ENCODE measurements at places on chromosomes 16 and 17. TPM values are rescaled to one million over a fixed set of nuclear protein-coding genes. Genes with fewer than 3 reads are reported as not detected.

The CACNG4 gene
- 1.9 TPM for total RNA-seq

The TMEM106A gene
- total RNA-seq, result 6.0 TPM

The PLEKHM1 gene
- 47.0 TPM for total RNA-seq

The NAGS gene
- total RNA-seq, result 3.0 TPM

The HBA2 gene
- total RNA-seq, result 10.8 TPM

The ST6GALNAC1 gene
- total RNA-seq, result 281 TPM

The RAMP2 gene
- 6.1 TPM for total RNA-seq

The SLFN14 gene
- total RNA-seq, result not detected

The ABI3 gene
- 4.4 TPM for total RNA-seq

The ZFP3 gene
- 6.0 TPM for total RNA-seq

The NEUROD2 gene
- total RNA-seq, result not detected

- no peak for DNase-seq
Observed at GRCh38 chr17:21482189-21482865, 106.2 kb downstream of the KCNJ12 start.

DNA sequence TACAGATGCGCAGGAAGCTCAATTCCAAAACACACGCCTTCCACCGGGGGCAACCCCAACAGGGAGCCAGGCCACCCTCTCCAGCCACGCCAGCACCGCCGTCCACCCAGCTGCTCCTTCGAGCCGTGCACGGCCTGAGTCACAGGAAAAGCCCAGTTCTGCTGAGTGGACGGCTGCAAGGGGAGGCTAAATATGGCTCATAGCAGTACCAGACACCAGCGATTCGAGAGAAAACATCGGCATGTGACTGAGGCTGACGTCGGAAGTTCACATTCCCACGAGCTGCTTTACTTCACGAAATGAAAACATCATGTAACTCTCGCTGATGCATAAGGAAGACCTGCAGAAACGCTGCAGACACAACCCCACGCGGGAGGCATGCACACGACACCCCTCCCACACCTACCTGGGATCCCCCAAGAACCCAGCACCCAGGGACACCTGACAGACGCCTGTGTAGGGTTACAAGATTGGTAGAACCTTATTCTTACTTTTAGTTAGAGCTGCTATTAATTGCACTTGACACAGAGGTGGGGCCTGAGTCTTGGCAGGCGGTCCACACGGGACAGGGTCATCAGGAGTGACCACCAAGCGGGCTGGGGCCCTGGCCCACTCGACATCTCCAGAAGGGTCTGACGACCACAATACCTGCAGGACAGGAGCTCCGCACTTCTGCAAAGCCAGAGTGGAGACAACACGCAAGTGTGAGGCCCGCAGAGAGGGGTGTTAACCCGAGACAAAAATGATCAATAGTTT is 116.8 kb downstream of the ANKRD11 start:
- DNase-seq, result no peak

- no peak for DNase-seq
Observed at GRCh38 chr17:27577884-27578717, 52.9 kb upstream of the LGALS9 start.

DNA sequence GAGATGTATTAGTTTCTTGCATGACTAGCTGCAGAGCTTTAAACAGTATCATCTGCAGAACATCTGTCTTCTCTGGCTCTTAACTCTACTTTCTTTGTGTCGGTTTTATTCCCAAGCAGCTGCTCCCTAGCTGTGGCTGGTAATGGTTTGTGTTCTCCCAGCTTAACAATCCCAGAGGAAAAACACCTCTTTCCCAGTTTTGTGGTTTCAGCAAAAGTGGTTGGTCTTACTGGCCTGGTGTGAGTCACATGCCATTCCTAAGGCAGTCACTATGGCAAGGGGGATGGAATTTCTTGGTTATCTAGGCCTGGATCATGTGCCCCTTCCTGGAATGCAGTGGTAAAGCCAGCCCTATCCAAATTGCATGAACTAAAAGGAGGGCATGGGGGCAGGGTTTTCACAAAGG is 27.5 kb downstream of the OMG start:
- DNase-seq, result no peak

DNA sequence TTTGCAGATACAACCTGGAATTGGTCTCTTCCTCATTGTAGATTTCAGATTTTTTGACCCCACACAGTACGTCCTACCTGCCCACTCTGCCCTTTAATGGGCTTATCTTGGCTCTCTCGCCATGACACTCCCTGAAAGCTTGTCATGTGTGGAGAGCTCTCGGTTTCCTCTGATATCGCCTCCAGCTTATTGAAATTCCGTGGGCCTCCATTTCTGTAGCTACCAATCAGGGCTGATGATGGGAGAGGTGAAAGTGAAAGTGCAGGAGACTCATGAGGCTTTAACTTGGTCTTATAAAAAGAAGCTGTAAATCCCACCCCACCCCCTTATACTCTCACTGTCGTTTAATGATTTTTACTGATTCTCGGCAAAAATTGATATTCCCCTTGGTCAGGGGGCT is 17.7 kb downstream of the HOXB1 start:
- no peak for DNase-seq

- DNase-seq, result no peak
Observed at GRCh38 chr16:89712274-89712781, 8.4 kb downstream of the VPS9D1 start.

GRCh38 chr17:34356194-34356593 is at the start of gene CCL13:
Gene CCL13, plus strand, starts transcription at chr17:34356480. Its CDS starts 47 bp downstream, at chr17:34356527.
- DNase-seq, result no peak

DNA sequence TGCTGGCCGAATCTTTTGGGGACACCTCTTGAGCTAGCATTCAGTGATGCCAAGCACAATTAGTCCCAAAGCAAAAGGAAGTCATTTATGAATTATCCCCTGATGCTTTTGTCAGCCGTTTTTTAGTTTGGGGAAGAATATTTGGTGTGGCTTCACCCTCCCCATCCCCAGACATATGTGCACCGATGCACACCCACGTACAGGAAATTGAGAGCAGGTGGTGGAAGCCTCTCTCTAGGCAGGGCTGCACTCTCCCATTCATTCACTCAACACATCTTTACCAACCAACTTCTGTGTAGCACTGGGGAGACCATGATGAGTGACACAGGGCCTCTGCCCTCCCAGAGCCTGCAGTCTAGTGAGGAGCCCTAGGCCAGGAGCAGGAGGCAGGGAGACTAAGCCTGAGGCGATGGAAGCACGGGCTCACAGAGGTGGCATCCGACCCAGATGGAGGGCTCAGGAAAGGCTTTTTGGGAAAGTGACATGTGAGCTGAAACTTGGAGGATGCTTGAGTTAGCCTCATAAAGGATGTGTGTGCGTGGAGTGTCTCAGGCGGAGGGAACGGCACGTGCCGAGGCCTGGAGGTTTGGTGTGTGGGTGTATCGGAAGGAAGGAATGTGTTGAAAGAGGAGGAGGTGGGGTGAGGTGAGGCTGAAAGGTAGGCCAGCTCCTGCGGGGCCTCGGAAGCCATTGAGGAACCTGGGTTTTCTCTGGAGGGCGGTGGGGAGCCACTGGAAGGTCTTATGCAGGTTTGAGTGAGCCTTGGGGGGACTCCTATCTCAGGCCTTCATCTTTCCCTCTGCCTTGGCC is 43.8 kb downstream of the PSME3IP1 start:
- DNase-seq, result no peak

DNA sequence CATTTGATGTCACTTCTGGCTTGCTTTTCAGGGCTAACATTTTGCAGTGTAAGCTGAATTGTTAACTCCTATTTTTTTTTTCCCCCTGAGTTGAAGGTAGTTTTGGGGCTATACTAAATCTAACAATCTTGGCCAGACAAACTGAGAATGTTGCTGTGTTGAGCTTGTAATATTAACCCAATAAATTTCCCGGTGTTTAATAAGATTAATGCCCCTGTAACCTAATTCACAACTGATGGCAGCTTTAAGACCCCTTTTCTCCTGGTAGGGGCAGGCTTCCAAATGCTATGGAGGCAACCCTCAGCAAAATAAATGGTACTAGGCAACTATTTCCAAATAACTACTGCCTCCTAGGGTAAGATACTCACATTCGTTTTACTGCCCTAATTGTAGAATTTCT is 549.6 kb upstream of the KIF2B start:
- no peak for DNase-seq

GRCh38 chr17:17228521-17229279 is 8.3 kb downstream of the FLCN start:
- no peak for DNase-seq

DNA sequence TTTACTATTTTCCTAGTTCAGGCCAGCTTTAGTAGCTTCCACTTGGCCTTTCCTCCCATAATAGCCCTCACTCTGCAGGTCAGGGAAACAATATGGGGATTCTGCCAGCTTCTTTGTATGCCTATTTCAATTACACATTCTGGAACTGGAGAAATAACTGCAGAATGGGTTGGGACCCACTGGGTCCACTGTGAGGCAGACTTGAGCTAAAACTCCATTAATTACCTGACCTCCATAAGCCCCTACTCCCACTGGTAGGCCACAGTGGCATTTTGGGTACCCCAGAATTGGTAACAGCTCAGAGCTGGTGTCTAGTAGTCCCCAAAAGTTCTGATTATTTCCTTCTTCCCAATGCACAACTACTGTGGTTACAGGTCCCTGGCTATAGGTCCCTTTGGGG is 16.7 kb upstream of the TENT4B start:
- DNase-seq, result no peak

GRCh38 chr17:78890498-78890897 is 12.5 kb downstream of the CEP295NL start:
- peak; percentile 75 for DNase-seq

DNA sequence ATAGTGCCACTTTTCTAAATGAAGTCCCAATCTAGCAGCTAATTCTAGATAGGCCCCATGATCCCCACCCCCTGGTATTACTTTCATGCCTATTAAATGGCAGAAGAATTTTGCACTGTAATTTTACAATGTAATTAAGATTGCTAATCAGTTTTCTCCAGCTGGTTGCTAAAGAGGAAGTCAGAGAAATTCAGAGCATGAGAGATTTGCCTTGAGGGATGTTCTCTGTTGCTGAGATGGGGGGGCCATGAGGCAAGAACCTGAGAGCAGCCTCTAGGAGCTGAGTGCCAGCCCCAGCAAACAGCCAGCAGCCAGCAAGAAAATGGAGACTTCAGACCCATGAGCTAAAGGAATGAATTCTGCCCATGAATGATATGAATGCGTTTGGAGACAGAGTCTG is 38.9 kb downstream of the SHCBP1 start:
- no peak for DNase-seq

- no peak for DNase-seq
Observed at GRCh38 chr16:265002-265529, 10.7 kb downstream of the RGS11 start.

- no peak for DNase-seq
Observed at GRCh38 chr17:83062011-83062817, 17.2 kb upstream of the METRNL start.

DNA sequence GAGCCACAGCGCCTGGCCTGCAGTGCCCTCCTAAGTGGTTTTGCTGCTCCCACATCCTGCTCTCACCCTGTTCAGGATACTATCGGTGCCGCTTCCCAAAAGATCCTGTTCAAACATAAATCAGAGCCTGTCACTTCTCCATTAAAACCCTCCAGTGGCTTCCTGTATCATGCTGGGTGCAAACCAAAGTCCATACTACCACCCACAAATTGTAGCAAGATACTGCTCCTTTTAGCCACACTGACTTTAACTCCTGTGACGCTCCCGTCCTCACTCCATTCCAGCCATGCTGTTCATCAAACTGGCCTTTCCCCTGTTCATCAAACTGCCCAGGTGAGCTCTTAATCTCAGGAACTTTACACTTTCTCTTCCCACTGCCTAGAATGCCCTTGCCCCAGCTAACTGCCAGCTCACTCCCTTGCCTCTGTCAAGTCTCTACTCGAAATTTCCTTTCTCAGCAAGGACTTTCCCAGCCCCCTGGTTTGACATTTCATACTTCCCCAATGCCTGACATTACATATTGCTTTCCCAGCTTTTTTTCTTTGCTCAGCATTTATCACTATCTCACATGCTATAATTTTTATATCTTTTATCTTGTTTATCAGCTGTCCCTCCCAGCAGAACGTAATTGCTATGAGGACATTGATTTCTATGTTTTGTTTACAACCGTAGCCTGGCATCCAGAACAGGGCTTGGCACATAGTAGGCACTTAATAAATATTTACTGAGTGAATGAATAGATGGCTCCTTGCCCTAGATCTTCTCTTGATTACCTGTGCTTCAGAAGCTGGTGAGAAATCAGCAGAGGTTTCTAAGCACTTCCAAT is 44.3 kb upstream of the SMURF2 start:
- peak; percentile 30 for DNase-seq

DNA sequence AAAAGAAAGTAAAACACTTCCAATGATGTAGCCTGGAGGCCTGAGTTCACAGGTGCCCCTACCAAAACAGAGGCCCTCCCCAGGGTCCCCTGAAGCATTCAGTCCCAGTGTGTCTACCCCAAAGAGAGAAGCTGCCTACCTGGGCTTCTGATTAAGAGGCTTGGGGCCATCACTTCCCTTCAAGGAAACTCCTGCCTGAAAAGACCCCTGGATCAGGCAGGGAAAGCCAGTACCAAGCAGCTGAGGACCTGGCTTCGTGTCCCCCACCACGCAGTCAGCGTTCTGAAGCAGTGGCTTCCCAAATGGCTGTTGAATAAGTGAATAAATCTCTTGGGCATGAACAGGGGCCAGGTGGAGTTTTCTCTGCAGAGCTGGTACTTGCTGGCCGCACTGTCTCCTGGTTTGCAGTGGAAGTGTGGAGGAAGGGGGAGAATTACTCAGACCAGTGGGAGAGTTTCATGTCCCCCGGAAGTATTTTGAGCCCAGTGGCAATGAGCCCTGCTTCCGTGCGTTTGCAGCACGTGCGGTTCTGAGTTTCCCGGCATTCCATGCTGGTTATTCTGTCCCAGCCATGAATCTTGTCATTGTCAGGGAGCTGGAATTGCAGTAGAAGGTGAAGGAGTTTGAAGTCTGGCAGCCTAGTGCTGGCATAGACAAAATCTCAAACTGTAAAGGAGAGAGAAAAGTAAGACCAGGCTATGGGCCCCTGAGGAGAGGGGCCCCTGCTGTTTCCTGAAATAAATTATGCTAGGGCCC is 27.0 kb downstream of the RMI2 start:
- DNase-seq, result no peak

DNA sequence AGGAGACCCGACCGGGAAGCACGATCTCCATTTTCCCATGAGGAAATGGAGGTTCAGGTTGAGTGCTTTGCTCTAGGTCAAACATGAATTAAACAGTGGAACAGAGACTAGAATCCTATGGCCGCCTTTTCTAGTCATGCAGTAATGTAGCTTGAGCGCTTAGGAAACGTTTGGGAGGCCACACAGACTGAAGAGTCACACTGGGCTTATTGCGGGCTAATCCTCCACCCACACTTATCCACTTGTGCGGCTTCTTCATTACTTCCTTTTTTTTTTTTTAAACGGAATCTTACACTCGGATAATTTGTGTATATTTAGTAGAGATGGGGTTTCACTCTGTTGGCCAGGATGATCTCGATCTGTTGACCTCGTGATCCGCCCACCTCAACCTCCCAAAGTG is 26.0 kb downstream of the CACNG3 start:
- no peak for DNase-seq

DNA sequence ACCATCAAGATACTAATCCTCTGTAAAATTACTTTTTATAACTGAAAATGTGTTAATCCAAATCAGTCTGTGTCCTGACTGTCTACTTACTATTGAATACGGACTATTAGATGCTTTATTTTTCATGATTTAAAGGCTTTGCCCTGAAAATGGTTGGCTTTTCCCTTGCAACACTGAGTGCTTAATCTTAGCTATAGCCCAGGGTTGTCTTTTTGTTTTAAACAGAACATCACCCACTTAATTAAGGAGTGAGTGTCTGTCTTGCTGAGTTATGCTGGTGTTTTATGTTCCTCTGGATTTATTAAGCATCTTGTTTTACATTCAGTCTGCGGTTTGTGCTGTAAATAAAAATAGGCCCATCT is 11.0 kb downstream of the FTO start:
- DNase-seq, result no peak

- DNase-seq, result no peak
Observed at GRCh38 chr16:83793179-83793578, 14.6 kb upstream of the HSBP1 start.

GRCh38 chr16:8572919-8573724 is 17.2 kb downstream of the TMEM114 start:
- no peak for DNase-seq

All from transverse colon (tissue), 4 donors.